ENCODE measurements at places on chromosomes 5 and 9.

GRCh38 chr5:79273341-79273740 is 37.4 kb downstream of the JMY start:
- no peak for DNase-seq

DNA sequence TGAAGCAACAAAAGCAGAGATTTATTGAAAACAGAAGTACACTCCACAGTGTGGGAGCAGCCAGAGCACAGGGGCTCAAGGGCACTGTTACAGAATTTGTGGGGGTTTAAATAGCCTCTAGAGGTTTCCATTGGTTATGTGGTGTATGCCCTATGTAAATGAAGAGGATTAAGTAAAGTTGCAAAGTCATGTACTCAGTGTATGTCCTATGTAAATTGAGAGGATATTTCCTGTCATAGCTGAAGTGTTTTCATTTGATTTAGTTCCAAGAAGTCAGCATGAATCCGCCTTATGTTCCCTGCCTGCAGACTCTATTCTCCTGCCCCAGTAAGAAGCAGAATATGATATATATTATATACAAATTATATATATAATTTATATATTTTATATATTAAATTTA is 966.0 kb upstream of the COX7C start:
- DNase-seq = no peak

DNA sequence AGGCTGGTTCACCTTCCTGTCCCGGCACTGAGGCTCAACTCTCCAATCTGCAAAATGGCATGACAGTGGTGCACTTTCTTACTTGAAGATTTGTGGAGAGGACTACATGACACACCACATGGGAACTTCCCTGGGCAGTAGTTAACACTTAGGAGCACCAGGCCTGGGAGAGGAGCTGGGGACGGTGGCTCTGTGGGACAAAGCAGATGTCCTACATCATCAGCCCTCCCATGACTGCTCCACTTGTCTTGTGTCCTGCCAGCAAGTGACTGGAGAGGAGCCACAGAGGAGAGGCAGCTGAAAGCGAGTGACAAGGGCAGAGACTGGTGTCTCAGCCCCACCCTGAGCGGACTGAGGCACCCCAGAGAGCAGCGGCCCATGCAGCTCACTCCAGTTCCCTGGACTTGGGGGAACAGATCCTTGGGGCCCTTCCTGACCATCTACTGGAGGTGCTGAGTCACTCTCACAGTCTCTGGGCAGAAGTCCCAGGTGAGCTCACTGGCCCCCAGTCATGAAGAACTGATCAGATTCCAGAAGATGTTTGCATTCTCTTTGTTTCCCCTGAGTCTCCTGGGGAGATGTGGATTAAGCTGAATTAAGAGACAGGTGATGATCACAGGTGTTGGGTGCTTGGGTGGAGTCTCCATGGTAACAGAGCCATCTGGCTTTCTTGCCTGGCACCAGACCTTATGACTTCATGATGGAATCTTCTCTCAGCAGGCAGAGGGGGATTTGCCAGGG is 13.2 kb upstream of the SLC25A48 start:
- no peak for DNase-seq

DNA sequence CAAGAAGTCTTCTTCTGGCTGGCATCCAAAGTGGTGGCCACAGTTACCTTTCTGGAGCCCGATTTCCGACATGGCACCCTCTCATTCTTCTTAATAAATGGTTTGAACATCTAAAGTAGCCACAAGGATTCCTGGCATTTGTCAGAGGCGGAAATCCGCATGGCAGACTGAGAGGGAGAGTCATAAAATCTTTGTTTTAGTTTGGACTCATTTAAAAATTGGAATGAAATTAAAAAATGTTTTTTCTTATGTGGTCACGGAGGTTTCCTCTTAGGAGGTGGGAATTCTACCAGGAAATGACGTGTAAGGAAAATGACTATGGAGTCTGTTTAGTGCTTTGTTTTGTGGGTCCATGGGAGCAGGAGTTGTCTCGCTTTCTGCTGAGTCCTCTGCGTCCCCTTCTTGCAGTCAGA is 133.0 kb upstream of the PTCH1 start:
- no peak for DNase-seq
